NCI-H1092 (cell line): ENCODE measurements at places on chromosomes 5 and 9.
A peak's percentile ranks its signal among the peaks of the same experiment; 100 is the strongest.

- DNase-seq, result no peak
Observed at GRCh38 chr5:91162534-91163381, 220.4 kb downstream of the ARRDC3 start.

GRCh38 chr5:31530541-31531265 is 1.2 kb downstream of the DROSHA start:
- no peak for DNase-seq

DNA sequence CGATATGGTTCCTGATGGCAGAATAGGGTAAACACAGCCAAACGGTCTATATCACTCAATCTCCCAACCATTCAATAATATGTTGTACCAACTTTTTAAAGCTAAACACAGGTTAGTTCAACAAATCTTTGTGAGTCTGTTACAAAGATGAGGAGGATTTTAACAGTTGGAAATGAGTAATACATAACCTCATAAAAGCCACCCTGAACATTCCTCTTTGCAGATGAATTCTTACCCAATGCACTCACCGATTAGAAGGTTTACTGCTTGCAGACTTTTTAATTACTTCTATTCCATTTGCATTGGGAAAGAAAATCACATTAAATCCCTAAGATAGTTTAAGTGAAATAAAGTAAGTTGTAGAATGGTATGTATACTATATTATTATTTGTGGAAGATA is 23.3 kb upstream of the TRMT10B start:
- DNase-seq, result no peak

GRCh38 chr5:33507426-33507825 is 66.7 kb downstream of the TARS1 start:
- no peak for DNase-seq

- DNase-seq, result no peak
Observed at GRCh38 chr9:21357479-21358460, 7.1 kb upstream of the IFNA6 start.

DNA sequence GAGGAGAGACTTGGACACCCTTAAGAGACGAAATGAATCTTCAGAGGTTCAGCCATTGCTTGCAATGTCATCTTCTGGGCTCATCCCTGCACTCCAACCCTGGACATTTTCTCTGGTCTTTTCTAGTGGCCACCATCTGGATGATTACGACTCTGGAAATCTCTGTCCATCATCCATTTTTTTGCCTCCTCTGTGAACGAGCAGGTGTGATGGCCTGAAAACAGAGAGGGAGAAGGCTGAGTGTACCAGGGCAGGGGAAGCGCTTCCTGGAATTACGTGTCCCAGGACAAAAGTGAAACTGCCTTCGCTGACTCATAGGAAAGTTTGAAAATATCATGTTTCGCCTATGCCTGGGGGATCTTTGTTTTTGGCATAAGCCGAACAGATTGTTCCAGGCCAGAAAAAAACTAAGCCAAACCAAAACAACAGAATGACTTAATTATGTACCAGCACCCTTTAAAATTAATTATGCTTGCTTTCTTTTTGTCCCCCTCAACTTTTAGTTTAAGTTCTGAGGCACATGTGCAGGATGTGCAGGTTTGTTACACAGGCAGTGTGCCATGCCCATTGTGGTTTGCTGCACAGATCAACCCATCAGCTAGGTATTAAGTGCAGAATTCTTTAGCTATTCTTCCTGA is 31.9 kb downstream of the ANKRD33B start:
- DNase-seq, result no peak

GRCh38 chr9:93492327-93492726 is 38.9 kb upstream of the FAM120AOS start:
- no peak for DNase-seq

DNA sequence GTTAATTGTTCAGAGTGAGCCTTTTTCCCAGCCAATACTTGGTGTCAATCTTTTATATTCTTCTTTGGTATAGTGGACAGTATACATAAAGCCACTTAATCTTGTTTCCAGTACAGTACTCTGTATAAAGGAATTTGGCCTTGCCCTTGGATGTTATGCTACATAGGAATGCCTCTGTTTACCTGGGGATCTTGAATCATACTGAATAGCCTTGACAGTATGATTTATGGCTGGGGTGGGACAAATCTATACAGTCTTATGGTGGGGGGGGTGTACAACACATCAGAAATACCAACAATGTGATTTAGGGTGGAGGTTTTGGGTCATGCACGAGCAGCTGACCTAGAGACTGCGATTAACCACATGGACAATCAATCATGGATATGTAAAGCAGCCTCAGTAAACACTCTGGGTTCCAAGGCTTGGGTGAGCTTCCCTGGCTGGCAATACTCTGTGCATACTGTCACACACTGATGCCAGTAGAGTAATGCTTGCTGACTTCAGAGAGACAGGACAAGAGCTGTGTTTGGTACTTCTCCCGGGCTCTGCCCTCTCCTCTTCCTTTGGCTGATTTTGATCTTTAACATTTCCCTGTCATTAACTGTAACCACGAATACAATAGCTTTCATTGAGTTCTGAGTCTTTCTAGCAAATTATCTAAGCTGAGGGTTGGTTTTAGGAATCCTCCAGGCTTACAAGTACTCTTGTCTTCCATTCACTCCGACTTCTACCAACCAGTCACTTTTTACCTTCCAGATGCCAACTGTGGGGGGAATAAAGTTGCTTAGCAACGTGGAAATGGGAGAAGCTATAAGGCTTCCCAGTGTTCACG is 84.6 kb downstream of the IARS1 start:
- no peak for DNase-seq

- no peak for DNase-seq
Observed at GRCh38 chr5:87649455-87649854, 236.7 kb upstream of the CCNH start.

DNA sequence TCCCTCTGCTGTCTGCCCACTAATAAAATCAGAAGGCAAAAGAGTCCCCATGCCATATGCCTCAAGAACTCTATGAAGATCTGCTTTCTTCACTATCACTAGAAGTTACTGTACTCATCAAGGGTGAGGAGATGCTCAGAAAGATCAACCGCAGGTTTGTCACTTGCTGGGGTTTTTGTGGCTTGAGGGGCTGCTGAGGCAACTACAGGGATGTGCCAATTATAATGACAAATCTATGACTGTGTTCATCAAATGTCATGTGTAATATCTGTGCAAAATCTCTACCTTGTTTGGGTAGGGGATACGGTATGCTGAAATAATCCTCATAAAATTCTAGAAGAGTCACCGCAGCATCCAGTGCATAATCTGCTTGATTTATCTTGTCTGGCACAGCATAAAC is 13.0 kb downstream of the ERAP1 start:
- no peak for DNase-seq

- no peak for DNase-seq
Observed at GRCh38 chr5:90932052-90932699, 373.6 kb downstream of the ADGRV1 start.

GRCh38 chr9:107333363-107333762 is 50.3 kb downstream of the RAD23B start:
- no peak for DNase-seq

DNA sequence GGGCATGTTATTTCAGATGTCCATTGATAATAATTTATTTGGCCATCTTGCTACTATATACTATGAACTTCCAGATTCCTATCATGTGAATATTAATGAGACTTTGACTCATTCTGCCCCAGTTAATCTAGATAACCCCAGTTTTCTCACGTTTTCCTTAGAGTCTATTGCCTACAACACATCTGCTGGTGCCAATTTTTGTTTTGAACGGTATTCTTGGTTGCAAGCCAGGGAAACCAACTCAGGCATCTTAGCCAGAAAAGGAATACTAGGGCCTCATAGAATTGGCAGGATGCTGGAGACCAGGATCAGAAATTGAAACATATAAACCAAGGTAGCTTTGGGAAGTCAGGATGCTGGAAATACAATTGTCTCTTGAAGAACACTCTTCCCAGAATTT is 28.0 kb upstream of the NPR3 start:
- no peak for DNase-seq

- no peak for DNase-seq
Observed at GRCh38 chr9:92631452-92632343, 38.2 kb downstream of the IPPK start.

DNA sequence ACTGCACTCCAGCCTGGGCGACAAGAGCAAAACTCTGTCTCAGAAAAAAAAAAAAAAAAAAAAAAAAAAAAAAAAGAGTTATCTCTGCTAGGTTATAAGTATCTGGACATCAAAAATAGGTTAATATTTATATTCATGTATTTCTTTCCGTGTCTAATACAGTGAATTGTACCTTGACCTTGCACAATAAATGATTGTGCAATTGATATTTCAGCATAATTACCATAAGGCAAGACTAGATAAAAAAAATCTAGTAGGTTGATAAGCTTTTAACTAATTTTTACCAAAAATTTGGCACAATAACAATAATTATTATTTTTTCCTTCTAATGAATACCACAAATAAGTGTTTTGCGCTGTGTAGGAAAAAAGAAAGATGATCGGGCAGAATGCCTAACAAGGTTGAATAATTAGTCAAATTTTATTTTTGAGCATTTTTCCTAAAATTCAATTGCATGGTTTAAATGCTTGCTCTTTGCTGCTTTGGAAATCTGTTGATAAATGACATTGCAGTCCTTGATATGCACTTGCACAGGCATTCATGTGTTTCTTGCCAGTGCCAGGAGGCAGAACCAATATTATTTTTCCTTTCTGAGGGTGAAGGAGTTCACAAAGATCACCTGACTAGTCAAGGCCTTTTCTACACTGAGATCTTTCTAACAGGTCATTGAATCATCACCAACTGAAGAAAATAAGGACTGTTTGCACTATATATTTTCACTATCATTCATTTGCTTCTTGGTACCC is 127.5 kb downstream of the ARRDC3 start:
- DNase-seq, result no peak

- no peak for DNase-seq
Observed at GRCh38 chr5:128015978-128016377, 67.6 kb upstream of the SLC12A2 start.

DNA sequence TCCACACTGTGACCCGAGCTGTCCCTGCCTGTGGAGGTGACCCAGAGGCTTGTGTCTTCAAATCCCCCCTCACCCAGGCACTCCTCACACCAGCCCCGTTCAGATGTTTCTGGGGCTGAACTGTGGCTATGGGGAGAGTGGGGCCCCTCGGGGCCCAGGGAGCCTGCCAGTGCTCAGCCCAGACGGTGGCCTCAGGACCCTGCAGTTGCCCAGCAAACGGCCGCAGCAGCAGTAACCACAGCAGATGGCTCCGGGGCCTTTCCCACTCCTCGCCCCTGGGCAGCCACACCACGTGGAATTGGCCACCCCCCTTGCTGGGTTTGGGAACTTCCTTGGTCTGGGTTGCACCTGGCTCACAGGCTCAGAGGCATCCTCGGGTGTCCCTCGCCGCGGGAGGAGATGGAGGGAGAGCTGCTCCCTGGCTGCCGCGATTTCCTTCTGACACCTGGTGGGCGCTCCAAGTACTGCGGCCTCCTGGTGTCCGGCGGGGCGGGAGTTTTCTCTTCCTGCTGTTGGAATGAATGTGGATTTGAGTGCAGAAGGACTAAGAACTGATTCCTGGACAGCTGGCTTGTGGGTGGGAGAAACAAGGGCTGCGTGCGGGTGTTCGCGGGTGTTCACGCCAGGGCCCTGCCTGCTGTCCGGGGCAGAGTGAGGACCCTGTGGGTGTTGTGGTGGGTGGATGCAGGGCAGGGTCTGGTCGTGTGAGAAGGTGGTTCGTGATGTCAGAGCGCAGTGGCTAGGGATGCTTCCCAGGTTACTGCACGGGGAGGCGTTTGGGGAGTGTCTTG is 97.5 kb downstream of the COL5A1 start:
- peak; percentile 48 for DNase-seq

DNA sequence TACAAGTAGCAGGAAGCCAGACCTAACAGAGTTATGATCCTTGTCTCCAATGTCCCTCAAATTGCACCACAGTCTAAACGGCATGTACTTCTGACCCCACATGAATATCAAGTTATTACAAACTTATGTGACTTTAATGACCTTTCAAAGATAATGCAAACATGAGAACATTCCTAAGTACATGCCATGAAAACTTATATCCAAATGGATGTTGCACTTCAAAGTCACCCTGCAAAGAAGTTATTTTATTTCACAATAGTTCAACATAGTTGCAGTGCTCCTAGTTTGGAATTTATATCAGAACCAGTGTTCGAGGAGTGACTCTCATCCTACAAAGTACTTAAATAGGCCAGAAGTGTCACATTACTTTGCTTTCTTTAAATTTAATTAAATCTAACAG is 41.2 kb upstream of the ITGA1 start:
- no peak for DNase-seq

DNA sequence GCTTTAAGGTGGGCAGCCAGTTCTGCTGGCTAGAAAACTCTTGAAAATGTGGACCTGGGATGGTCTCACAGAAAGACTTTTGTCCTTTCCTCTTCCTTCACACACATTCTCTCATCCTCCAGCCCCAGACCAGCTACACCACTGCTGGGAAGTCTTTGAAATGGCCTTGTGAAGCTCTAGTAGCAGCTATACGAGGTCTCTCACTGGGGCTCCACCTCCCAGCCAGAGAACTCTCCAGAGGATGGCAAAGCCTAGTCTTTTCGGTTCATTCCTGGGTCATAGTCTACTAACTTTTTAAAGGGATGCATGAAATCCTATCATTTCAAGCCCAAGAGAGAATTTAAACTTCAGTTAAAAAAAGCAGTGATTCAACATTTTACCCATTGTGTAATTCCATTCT is 133.9 kb upstream of the ERCC6L2 start:
- DNase-seq, result no peak

DNA sequence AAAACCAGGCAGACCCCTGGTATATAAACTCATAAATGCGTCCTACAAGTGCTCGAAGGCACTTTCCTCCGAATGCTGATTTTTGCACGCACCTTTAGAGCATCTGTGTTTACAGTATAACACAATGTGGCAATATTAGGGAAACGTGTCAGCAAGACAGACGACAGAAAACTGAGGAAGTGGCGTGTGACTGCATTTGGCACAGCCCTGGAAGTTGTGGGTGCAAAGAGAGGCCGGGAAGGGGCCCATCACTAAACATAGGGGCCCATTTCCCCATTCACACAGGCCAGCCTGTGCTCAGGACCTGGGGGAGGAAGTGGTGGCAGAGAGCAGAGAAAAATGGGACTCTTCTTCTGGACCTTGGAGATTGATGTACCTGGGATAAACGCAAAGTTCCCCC is 48.2 kb downstream of the RASGEF1C start:
- DNase-seq, result no peak

- DNase-seq, result no peak
Observed at GRCh38 chr5:102451082-102451481, 47.7 kb downstream of the SLCO6A1 start.

- no peak for DNase-seq
Observed at GRCh38 chr5:51661646-51662265, 278.5 kb downstream of the ISL1 start.

DNA sequence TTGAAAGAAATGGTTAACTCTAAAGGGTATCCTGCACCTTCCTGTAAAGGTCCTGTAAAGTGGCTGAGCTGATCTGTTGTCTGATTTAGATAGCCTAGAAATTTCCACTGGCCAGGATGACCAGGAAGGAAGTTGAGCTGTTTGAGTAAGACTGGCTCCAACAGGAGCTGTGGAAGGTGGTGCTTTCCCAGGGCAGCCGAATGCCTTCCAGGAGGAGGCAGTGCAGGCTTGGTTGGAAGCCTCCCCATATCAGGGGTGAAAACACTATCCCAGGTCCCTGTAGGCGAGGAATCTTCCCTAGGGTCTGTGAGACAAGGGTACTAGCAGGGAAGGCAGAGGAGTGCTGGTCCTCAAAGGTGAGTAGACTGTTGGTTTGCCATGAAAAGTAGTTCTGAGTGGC is 98.4 kb downstream of the LIX1 start:
- DNase-seq, result no peak

GRCh38 chr5:156798201-156798600 is 51.9 kb upstream of the PPP1R2B start:
- no peak for DNase-seq
